EH (cell line): ENCODE measurements at places on chromosomes 1 and 21.

GRCh38 chr1:61052395-61053225, 29.8 kb upstream of the NFIA start:
- no peak for DNase-seq

DNA sequence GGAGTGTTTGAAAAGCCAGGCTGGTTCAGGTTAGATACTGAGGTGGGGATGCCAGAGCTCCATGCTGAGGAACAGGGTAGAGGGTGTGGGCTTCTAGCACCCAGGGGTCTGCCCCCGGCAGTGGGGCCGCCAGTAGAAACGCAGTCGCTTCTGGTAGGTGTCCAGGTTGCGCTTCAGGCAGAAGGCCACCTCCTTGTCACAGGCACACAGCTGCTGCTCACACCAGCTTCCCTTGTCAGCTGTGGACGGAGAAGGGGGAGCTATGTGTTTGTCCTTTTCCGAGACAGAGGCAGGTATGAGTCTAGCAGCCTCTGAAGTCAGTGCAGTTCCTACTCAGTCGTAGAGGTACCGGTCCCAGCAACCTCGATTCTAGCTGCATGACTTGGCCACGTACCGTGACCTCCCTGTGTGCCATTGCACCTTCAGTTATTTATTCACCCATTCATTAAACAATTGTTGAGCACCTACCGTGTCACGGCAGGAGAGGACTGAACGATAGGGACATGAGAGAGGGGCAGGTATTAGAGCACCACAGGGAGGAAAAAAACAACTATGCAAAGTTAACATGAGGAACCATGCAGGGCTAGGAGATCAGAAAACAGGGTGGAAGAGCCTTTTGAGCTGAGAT, 5.2 kb downstream of the PLA2G2D start:
- no peak for DNase-seq

GRCh38 chr1:61282387-61282786, 200.0 kb downstream of the NFIA start:
- no peak for DNase-seq

- no peak for DNase-seq
Observed at GRCh38 chr1:209862391-209863356, 34.9 kb downstream of the UTP25 start.

GRCh38 chr1:167249702-167250101, 29.0 kb downstream of the POU2F1 start:
- peak; percentile 4 for DNase-seq

- no peak for DNase-seq
Observed at GRCh38 chr1:172395576-172395975, 24.9 kb upstream of the C1orf105 start.

DNA sequence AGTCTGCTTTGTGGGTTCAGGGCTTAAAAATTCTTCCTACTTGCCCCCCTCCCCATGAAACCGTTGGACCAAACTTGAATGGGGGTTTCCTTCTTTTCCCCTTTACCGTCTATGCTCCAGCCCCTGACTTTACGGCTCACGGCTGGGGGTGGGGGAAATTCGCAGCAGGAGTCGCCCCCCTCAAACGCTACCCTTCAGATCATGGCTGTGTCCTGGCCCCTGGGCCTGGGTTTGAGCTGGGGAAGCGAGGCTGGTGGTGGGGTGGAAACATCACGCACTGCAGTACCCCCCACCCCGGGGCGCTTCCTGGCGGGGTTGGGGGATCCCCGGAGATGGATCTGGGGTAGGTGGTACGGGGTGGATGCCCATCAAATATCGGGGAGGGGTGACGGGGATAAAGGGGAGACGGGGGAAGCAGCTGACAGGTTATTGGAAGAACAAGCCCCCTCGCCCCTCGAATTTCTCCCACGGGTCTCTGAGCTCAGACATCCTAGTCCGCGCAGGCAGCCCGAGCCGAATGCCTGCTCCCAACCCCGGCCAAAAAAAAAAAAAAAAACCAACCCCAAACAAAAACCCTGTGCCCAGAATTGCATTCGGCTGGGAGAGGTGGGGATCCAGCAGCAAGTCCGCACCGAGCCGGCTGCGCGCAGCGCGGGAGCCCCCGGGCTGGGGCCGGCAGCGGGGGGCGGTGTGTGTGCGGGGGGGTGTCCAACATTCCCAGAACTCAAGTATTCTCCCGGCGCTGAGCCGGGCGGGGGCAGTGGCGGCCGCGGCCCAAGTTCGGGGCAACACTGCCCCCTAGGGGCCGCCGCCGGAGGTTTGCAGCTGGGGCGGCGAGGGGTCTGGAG, 59.0 kb upstream of the ACOT11 start:
- DNase-seq, result peak; percentile 73

DNA sequence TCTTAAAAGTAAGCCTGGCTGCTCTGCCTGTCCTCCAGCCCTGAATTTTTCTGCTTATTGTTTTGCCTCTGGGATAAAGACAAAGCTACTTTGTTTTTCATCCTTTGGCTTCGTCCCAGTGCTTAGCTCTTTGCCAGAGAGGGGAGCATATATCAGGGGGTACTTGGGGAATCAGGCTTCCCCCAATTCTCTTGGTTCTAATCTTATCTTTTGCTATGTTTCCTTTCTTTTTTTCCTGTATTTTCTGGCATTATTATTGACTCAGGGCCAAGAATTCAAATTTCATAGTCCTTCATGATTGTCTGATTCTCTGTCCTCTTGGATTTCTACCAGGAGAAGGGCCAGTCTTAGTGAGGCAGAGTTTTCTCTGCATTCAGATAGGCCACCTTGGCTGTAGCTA, 51.2 kb downstream of the GIPC2 start:
- peak; percentile 34 for DNase-seq

DNA sequence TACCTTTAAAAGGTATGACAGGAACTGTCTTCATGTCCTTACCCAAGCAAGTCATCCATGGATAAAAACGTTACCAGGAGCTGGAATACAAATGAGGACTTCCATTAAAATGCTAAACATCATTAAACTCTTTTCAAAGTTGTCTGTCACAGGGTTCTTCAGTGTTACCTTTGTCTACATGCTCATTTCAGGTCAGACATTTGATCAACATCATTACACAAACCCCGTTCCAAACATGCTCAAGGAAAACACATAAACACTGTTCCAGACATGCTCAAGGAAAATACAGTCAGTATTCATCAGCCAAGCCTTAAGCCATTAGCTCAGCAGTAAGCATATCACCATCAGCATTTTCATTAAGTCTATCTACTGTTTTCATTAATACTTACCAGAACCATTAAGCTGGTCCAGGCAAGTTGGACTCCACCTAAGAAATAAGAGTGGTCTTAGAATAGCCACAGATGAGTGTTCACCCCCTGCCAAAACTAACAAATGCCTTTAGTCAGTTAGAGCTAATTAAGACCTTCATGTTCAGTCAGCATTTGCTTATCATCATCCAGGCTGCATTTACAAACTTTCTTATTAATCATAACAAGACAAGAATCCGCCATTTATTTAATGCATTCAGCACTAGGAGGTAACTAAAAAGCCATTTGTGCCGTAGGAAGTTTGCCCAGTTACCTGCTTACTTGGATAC, 2.2 kb downstream of the GAS5 start:
- DNase-seq, result no peak

DNA sequence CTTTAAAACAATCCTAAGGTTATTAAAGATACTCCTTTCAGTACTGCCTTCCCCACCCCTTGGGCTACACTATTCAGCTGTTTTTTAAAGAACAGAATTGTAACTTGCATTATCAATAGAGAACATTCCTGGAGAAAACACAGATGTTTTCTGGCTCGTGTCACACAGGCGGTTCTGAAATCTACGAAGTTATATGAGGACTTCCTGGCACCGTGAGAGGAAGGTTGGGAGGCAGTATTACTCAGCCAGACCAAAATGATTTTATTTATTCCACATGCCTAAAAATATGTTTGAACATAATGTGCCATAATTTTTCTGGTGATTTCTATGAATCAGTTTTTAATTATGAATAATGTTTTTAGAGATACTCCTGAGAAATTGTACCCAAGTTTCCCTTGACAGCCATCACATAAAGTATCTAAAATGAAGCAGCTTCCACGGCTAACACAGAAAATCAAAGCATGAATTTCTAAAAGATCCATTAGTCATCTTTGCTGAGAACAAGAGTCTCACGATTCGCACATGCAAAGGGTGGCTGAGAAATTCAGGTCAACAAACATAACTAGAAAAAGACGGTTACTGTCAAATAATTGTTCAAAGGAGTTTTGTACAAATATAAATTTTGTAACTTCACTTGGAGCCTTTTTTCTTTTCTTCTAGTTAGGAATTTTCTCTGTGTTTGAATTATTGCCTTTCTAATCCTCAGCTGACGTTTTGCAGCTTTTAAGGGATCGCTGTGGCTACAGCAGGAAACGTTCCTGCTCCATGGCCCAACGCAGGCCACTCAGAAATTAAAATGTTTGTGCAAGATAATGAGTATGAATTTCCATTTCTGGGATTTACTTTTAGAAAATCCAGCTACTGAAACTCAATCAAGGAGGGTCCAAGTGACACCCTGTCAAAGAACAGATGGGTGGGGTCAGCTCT, 8.0 kb upstream of the SIM2 start:
- DNase-seq, result no peak
